Ureter (tissue), 1 donor: ENCODE measurements at places on chromosomes 1 and 21. TPM values are rescaled to one million over a fixed set of nuclear protein-coding genes. Genes with fewer than 3 reads are reported as not detected.

DNA sequence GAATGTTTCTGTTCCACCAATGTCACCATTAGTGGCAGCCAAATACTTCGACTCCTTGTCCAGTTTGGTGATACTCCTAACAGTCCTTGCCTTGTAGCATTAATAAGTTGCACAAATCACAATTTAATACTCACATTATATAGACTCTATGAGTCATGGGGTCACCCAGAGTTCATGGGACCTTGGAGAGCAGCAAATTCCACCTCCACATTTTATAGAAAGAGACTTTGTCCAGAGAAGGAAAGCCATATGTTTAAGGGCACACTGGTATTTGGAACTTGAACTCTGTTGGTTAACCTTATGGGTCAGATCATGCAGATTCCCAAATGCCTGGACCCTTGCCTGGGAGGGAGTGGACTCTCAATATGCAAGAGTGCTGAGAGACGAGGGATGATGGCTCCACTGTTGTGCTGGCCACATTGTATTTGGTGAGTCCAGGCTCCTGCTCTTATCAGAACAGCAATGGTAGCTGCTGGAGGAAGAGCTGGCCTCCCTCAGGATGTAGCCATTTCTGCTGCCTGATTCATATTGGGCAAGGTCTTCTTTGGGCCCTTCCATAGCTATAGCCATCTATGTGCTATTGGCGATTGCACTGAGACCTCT, 30.6 kb downstream of the DNAJC6 start:
- DNase-seq, result no peak

The CHRM3 gene
- total RNA-seq, result 0.49 TPM

DNA sequence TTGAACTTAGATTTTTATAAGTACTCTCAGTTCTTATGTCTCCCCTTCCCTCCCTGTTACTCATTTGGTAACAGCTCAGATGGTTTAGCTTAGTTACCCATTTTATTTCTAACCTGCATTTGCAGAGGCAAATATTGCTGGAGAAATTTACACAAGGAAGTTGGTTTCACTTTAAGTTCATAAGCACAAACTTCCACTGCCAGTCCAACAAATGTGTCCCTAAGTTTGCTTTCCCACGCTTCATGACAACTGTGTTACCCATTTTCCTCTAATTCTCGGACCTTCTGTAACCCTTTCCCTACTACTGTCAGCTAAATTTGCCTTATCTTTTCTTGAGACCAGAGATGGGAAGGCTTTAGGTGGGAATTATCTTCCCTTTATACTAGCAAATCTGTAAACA, 63.9 kb upstream of the GPR25 start:
- no peak for DNase-seq

GRCh38 chr1:30478799-30479563, 244.4 kb downstream of the MATN1 start:
- DNase-seq, result no peak

DNA sequence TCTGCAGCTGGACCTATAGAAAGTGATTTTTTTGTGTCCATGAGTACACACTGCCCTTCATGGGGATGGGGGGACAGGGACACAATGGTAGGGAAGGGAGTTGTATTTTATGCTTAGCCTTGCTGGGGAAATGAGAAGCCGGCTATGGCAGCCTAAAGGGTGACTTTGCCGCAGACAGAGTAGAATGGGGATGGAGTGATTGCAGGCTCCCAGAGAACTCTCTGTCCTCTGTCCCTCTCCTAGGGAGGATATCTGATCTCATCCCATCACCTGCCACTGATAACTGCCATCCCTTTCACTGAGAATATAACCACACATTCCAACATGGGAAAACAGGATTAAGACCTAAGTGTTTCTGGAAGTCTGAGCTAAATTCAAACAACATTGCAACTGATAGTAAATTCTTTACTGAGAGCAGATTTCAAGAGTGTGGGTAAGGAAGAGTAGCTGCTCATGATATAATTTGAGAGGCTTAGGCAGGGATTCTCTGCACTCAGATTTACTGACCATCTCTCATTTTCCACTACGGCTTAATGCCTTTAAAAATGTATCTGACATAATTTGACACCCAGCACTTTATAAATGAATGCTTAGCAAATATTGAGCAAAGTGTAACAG, 13.9 kb downstream of the SH2D1B start:
- DNase-seq, result no peak

DNA sequence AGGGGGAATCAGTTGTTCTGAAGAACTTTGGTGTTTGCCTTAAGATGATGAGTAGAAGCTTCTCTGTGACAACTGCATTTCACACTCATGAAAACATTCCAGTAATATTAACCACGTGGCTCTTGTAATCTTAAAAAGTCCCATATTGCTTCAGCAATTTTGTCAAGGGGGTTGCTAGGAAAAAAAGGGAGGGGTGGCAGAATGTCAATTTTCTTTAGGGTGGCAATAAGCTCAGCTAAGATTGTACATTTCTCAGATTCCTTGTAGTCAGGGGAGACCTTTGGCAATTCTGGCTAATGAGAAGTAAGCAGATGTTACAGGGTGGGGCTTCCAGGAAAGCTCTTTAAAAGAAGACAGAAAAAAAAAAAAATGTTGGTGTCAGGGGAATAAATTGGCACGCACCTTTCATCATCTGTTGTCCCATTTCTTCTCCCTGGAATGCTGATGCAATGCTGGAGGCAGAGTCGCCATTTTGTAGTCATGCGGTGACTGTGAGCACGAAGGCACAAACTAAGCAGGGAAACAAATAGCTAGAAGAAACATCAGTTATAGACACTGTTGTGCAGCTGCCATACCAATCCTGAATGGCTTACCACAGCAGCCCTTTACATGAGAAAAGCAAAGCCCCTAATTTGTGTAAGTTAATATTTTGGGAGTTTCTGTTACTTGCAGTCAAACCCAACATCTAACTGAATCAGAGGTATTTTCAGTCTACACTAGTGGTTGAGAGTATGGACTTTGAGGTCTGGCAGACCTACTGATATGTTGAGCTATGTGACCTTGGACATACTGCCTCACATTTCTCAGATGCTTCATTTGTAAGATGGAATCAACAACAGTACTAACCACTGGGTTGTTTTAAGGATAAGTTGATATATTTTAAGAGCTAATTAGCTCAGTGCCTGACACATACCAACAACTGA, 56.1 kb upstream of the MRPS6 start:
- DNase-seq, result no peak

GRCh38 chr1:147079400-147080005, 92.8 kb downstream of the PRKAB2 start:
- no peak for DNase-seq

The PGLYRP3 gene
- not detected for total RNA-seq

DNA sequence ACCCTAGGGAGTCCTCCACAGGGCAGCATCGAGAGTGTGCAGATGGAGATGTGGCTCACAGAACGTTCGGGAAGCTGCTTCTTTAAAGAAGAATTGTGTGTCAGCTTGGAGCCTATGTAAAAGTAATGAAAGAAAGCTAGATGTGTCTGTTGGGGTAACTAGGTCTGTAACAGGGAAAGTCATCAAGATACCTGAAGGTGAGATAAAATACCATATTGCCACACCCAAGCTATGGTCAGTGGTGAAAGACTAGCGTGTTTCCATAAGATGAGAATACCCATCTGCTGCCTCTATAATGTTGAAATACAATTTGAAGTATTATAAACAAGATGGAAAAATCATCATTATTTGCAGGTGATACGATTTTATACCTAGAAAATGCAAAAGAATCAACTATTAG, 17.5 kb downstream of the RCAN1 start:
- DNase-seq, result no peak

GRCh38 chr1:19623523-19623922, 20.6 kb upstream of the NBL1 start:
- DNase-seq, result no peak

DNA sequence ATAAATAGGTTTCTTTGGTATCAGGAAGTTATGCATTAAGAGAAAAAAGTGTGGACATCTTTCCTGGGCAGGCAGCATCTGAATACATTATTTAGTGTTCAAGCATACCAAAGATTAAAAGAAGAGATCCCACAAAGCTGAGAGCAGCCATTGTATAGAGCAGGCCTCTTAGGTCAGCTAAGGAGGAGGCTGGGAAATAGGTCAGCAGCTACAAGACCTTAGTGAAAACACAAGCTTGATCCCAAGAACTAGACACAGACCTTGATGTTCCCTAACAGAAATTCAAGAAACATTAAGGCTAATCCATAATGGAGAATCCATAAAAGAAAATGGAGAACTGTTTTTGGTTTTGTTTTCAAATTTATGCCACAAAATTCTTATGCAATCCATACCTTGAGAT, 135.3 kb upstream of the DPT start:
- no peak for DNase-seq

GRCh38 chr1:157782931-157783330, 6.0 kb upstream of the FCRL2 start:
- DNase-seq, result no peak
